ENCODE measurements at places on chromosomes 3 and 15.

GRCh38 chr15:42185801-42186200 lies 22.3 kb downstream of the VPS39 start:
- DNase-seq: no peak

DNA sequence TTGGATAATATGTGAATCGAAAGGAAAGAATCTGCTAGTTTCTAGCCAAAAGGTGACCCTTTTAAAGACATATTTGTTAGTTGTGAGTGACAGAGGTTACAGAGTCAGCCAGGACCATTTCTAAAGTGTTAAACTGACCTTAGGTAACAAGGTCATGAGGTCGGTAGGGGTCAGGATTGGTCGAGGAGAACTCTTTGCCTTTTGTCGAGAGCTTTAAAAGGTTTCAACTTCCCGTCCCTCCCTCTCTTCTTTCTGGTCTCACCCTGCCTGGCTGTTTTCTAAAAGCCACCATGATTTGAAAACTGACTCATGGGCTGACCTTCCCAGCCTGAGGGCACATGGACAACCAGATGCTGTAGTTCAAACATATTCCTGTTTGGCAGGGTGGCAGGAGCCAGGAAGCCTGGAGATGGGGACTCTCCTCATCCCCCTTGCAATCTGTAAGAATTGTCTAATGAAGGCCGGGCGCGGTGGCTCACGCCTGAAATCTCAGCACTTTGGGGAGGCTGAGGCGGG lies 25.8 kb upstream of the PRTG start:
- no peak for DNase-seq

DNA sequence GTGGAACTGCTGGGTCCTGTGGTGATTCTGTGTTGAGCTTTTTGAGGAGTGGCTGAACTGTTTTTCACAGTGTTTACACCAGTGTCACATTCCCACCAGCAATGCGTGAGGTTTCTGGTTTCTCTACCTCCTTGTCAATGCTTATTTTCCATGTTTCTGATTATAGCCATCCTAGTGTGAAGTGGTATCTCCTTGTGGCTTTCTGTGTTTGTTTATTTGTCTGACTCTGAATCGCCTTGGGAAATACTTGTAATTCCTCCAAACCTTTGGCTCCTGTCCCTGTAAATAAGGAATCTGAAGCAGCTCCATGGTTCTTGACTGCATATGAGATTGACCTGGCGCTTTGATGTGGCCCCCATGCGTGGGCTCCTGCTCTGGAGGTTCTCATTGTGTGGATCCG lies 20.6 kb downstream of the FAN1 start:
- DNase-seq: peak; percentile 45

- no peak for DNase-seq
These were observed 87.0 kb downstream of the PLSCR2 start for GRCh38 chr3:146382386-146382785.

GRCh38 chr3:146594843-146595482 lies 10.2 kb downstream of the PLSCR5 start:
- no peak for DNase-seq

DNA sequence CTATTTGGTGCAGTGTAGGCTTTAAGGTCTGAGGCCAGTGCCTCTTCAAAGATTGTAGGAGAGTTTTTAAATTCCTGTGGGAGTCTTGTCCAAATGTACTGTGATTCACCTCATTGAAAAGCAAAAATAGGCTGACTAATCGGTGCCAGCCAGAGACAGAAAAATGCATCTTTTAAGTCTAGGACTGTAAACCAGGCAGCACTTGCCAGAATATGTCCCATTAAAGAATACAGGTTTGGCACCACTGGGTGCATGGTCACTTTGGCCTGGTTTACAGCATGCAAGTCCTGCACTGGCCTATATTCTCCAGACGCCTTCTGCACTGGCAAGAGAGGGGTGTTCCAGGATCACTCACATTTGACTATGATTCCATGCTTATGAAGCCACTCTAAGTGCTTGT lies 20.3 kb upstream of the NOX5 start:
- DNase-seq: peak; percentile 1

- no peak for DNase-seq
These were observed 543 bp downstream of the MEF2A start for GRCh38 chr15:99566157-99566897.

DNA sequence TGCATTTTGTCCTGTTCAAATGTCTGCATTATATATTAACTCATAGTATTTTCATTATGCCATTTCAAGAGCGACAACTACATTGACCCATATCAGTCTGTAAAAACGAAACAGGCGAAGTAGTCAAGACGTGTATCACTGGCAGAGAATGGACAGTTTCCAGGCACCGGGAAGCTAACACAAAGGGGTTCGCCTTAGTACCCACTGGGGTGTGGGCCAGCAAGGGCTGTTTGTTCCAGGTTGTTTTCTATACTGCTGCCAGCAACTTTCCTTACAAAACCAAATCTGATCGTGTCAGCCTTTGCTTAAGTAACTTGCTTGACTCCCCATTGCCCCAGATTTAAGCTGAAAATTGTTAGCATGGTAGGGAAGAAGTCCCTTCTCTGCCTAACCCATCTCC lies 87.1 kb downstream of the CGNL1 start:
- DNase-seq: no peak

- no peak for DNase-seq
These were observed 77.0 kb downstream of the SLC9A9 start for GRCh38 chr3:143771258-143771657.

GRCh38 chr3:11764931-11765363 lies 81.7 kb downstream of the TAMM41 start:
- DNase-seq: peak; percentile 28

Data from fibroblast of skin of left quadriceps (primary cell).